Prostate gland (tissue), 2 donors: ENCODE measurements at places on chromosomes 1 and 21.

GRCh38 chr1:187053876-187054275, 225.1 kb downstream of the PLA2G4A start:
- DNase-seq = no peak

GRCh38 chr21:31901315-31901714, 28.5 kb downstream of the HUNK start:
- no peak for DNase-seq

- no peak for DNase-seq
Observed at GRCh38 chr1:228073857-228074545, 8.5 kb upstream of the ARF1 start.

DNA sequence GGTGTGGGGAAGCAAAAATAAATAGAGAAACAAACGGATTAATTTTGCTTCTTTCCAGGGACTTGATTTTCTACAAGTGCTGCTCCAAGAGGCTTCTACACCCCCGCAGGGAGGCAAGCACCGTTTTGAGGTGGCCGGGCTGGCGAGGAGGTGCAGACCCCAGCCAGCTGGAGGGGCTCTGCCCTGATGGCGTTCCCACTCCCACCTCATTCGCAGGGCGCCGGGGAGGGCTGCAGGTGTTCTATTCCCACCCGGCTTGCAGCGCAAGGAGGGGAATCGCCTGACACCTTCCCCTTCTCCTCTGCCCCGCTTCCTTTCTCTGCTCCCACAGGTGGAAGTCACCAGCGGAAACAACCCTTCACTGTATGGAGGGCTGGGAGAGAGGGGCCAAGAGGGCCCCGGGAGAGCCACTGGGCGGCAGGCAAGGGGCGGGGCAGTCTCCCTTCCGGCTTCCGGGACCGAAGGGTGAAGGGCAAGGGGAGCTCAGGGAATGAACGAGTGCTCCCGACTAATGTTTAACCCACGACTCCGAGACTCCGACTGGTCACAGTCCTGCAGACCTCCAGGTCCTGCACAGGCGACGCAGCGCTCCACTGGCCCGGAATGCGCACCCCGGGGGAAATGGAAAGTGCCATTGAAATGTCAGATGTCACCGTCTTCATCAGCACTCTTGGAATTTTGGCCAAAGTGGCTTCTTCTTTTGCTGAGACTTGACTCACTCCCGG, 29.1 kb downstream of the TEX35 start:
- peak; percentile 13 for DNase-seq

DNA sequence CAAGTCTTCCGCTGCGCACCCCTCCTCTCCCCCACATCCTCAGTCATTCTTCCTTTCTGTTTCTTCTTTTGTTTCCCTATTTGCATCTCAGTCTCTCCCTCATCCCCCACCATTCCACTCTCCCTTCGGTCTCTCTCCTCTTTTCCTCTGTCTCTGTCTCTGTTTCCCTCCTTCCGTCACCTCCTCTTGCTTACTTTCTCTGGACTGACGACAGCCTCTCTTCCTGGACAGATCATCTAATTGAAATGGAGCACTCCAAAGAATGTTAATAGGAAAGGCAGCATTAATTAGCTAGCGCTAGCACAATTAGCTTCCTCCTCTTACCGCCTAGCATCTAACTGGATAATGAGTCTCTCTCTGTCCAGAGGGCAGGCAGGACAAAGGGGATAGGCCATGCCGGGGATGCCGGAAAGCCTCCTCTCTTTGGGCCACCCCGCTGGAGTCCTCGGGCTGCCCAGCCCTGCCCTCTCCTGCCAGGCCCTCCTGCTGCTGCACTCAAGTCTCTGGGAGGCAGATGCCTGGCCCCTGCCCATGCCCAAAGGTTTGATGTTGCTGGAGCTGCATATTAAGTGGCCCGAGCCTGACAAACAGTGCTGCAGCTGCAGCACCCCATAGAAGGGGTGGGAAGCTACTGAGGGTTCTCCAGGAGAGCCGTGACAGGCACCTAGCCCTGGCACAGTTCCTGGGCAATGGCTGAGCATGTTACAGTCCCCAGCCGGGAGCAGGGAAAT, 20.8 kb downstream of the DISP3 start:
- DNase-seq = no peak

GRCh38 chr1:68293609-68294366, 61.5 kb upstream of the WLS start:
- no peak for DNase-seq

GRCh38 chr1:56866656-56867055, 12.1 kb downstream of the C8A start:
- no peak for DNase-seq

GRCh38 chr1:245987219-245987545, 519.9 kb downstream of the SMYD3 start:
- DNase-seq = no peak

GRCh38 chr1:18852501-18852900, 7.0 kb downstream of the TAS1R2 start:
- DNase-seq = no peak

DNA sequence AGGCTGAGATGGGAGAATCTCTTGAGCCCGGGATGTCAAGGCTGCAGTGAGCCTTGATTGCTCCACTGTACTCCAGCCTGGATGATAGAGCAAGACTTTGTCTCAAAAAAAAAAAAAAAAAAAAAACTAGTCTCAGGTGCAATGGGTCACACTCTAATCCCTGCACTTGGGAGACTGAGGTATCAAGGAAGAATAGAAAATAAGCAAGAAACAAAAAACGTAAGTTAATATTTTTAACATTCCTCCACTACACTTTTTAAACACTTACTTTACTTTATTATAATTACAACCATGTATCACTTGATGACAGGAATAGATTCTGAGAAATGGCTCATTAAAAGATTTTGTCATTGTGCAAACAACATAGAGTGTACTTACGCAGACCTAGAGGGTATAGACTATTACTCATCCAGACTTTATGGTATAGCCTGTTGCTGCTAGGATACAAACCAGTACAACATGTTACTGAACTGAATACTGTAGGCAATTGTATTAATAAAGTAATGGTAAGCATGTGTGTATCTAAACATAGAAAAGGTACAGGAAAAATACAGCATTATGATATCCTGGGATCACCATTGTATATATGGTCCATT, 1244.1 kb upstream of the ADGRL4 start:
- no peak for DNase-seq

DNA sequence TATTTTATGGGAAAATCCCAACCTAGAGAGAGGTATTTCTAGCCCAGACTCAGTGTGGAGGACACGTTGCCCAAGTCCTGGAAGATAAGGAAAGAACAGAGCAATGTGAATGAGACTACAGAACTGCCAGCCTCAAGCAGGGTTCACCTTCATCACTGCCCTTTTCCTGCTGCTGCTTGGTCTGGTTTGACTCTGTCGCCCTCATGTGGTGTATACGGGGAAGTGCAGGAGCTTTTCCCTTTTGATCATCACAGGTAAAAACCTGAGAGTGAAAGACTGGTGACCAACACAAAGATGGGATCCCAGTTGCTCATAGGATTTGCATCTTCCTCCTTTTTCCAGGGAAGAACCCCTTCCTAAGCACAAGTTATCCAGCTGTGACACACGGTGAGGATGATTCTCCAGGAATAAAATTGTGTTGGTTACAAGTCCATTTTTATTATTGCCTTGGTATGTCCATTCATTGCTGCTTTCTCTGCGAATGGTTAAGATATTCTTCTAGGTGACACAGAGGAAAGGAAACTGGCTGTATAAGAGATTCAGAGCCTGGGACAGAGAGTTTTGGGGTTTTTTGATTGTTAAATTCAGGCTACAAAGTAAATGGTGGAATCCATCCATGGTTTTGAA, 89.5 kb upstream of the CD53 start:
- DNase-seq = peak; percentile 40

DNA sequence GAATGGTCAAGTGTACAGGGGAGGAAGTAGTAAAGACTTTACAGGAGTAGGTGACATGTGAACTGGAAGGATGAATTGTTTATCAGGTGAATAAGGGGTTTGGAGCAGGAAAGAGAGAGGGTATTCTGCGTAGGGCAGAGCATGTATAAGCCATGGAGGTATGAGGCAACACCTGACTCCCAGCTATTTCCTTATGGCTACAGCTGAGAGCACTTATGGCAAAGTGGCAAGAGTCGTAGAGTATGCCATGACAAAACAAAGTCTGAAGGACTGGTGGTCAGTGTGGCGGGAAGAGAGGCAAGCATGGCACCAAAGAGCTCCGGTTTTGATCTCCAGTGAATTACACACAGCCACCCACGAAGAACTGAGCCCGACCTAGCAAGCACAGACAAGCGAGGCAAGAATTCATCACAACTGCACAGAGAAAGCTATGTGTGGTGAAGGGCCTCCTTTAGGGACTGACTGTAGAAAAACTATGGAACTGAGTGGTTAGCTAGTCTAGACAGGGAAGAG, 9.0 kb upstream of the ELOVL1 start:
- DNase-seq = no peak

DNA sequence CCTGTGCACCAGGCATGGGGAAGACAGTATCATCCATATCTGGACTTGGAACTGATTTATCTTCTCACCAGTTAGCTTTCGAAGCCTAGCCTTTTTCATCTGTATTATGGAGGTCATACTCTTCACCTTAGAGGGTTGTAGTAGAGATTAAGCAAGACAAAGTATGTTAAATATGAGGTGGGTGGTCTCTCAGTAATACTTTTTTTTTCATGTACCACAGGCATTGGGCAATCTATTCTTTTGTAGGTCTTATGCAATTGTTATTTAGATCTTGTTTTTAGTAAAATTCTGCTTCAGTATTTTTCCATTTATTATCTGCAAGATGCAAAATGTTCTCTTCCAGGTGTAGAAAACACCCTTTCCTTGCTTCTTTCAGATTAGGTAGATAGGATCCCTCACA, 35.2 kb upstream of the OR2B11 start:
- no peak for DNase-seq

GRCh38 chr1:20137055-20137454, 2.1 kb upstream of the PLA2G2F start:
- DNase-seq = peak; percentile 63

DNA sequence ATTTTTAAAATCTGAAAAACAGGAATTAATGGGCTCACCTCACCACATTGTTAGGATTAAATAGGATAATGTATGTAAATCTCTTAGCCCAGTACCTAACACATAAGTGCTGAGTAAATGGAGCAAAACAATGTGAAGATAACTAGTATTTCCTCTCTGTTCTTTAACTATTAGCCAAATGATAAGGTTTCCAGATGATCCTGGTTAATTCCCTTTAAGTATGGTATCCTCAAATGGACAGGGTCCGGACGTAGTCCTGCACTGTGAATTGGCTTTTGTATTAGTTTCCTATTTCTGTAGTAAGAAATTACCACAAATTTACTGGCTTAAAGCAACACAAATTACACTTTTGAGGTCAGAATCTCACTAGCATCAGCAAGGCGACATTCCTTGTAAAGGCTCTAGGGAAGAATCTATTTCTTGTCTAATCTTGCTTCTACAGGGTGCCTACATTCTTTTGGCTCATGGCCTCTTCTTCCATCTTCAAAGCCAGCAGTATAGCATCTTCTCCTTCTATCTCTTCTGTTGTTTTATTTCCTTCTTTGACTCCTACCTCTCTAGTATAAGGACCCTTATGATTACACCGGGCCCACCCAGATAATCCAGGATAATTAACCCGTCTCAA, 17.1 kb downstream of the SCAF4 start:
- no peak for DNase-seq

- no peak for DNase-seq
Observed at GRCh38 chr1:58156124-58156468, 390.4 kb downstream of the OMA1 start.

DNA sequence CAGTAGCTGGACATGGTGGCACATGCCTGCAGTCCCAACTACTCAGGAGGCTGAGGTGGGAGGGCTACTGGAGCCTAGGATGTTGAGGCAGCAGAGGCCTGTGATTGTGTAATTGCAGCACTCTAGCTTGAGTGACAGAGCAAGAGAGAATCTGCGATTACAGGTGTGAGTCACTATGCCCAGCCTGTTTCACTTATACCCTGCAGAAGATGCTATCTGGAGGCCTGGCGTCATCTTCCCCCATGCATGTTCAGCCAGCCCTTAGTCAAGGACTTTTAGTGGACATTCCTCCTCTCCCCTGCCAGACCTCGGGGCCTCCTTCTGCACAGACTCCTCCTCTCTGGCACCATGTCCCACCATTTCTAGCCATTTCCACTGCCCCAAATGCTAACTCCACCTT, 36.3 kb upstream of the RCC2 start:
- no peak for DNase-seq

- no peak for DNase-seq
Observed at GRCh38 chr1:83499998-83500397, 498.9 kb downstream of the TTLL7 start.

DNA sequence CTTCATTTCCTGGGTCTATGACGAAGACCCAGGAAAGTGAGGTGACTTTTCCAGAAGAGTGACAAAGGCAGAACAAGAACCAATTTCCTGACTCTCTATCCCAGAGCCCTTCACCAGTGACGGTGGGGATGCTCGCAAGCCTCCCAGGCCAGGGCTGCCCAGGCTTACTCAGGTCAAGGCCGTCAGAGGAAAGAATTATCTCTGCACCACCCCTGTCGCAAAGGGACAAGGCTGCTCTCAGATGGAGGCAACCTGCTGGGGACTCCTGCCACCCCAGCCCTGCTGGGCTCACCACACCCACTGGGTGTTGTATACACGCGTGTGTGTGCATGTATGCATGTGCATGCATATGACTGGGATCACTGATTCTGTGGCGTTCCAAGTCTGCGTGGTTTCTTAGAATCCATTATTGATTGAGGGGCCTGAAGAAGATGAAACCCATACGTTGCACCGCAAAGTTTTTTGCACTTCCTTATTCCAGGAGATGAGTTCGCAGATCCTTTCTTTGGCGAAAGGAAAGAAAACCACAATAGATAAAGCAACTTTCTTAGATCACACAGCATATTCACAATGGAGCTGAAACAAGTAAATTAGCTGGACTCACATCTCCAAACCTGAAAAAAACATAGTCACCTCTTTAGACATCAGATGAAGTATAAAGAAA, 255.8 kb downstream of the RHOU start:
- DNase-seq = no peak

DNA sequence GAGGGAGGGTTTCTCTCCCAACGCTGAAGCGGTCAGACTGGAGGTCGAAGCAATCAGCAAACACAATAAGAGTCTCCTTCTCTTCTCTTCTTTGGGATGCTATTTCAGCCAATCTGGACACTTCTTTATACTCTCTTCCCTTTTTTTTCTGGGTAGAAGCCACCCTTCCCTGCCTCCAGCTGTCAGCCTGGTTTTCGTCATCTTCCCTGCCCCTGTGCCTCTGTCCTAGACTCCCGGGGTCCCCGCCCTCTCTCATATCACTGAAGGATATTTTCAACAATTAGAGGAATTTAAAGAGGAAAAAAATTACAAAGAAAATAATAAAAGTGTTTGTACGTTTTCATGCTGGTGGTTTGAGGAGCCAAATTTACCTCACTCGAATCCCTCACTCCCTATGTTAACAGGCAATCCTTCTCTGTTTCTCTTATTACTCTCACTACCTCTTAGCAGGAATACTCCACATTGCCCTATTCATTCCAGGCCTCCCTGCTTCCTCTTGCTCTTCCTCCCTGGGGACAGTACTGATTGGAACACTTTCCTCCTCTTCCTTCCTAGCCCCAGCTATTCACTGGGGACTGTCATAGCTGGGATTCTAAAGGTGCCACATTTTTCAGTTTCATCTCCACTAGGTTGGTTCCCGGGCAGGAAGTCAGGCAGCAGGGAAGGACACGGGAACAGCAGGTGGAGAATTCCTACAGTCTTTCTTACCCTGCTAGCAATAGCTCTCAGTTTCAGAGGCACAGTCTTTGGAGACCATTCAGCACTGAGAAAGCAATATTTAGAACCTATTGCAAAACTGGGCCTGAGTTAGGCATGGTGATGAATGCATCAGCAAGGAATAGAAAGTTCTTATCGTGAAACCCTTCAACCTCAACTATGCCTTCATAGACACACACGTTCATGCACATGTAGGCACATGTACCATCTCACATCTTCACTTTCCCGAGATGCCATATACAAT, 288.0 kb downstream of the PBX1 start:
- no peak for DNase-seq

GRCh38 chr1:19987719-19988118, 8.3 kb upstream of the PLA2G2A start:
- no peak for DNase-seq
